Nucleus accumbens (tissue), 56 donors: ENCODE measurements at places on chromosomes 11 and 22.

- no peak for DNase-seq
These were observed 14.1 kb upstream of the TMPRSS6 start for GRCh38 chr22:37123649-37124048.

DNA sequence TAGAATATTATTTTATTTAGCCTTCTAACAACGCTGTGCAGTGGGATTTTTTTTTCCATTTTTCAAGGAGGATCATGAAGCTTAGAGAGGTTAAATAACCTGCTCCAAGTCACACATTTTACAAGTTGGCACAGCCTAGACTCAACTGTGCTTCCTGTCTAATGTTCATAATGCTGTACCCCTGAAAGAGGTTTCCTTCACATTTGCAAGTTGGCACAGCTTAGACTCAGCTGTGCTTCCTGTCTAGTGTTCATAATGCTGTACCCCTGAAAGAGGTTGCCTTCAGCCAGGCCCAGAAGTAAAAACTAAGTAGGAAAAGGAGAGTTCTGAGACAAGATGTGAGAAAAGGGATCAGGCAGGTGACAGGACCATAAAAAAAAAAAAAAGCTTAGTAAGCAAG is 7.9 kb upstream of the HEPACAM start:
- DNase-seq = no peak

- peak; percentile 53 for DNase-seq
These were observed 14.3 kb downstream of the OR2AG2 start for GRCh38 chr11:6757373-6757967.

DNA sequence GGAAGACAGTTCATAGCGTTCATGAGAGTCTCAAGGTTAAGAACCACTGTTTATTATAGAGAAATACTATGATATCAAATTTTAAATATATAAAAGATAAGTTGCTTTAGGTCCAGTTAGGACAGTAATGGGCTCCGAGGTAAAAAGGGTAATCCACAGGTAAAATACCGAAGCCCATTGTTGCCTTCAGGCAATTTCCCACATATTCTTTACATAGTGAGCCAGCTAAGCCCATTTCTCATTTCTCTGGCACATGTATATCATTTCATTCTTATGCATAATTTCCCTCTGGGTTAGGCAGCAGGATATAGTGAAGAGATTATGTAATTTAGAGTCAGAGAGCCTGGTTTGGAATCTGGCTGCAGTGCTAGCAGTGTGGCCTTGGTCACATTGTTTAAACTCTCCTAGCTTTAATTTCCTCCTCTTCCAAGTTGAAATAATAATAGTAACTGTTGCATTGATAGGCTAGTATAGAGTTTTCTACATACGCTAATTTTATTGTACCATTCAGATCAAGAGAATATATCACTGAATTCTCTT is 7.6 kb upstream of the POU2AF1 start:
- DNase-seq = no peak

DNA sequence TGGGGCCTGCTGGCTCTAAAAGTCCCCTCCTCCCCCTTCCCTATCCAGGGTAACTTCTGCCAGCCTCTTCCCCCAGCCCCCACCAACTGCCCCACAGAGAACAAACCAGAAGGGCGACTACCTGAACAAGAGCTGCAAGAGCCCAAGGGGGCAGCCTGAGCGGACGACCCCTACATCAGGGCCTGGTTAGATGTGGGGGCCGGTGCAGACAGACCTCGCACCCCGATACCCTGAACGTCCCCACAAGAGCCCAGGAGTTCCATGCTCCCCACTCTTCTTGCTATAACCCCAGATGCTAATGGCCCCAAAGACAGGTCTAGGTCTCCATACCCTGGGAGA is 20.7 kb downstream of the SUN2 start:
- DNase-seq = no peak

GRCh38 chr11:73186886-73187285 is 31.2 kb upstream of the P2RY2 start:
- no peak for DNase-seq

GRCh38 chr11:74615311-74615710 is 22.9 kb downstream of the POLD3 start:
- DNase-seq = no peak

GRCh38 chr11:13277768-13278608 is at the start of gene BMAL1:
BMAL1 (plus strand) TSS chr11:13277790; CDS start chr11:13354309, 76,519 bp downstream.
- peak; percentile 53 for DNase-seq

- no peak for DNase-seq
These were observed 227.3 kb upstream of the ARHGAP42 start for GRCh38 chr11:100459811-100460210.

DNA sequence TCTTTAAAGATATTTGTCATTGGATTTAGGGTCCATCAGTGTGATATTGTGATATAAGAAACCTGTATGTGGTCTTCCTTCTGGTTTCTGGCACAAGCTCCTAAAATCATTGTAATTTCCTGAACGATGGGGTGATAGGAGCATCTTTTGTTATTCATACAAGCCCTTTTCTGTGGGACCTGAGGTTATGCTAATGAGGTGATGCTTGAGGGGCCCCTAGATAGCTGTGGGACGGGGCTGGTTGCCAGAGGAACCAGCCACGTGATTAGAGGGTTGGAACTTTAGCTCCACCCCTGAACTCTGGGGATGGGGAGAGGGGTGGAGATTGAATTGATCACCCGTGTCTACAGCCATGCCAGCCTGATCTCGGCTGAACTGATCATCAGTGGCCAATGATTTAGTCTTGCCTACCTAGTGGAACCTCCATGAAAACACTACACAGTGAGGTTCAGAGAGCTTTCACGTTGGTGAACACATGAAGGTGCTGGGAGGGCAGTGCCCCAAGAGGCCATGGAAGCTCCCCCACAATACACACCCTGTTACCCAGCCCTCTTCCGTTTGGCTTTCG is 62.8 kb downstream of the BCR start:
- DNase-seq = no peak

DNA sequence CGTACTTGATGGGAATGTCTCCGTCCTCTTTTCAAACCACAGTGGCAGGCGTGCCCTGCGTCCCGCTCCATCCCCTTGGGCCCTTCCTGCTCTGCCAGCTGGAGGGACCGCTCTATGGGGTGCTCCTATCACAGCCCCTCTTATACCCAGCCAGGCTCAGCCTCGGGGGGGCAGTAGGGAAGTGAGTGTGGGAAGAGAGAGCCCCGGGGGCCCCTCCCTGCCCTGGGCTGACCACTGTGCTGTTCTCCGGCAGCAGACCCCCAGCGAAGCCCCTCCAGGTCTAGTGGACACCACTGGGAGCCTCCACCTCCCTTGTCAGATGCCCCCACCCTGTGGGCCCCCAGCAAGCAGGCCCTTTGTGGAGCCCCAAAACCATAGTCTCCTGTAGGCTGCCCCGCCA is 572.5 kb downstream of the BRD1 start:
- DNase-seq = no peak

- DNase-seq = no peak
These were observed 14.8 kb downstream of the OR5B3 start for GRCh38 chr11:58391879-58392278.

- peak; percentile 28 for DNase-seq
These were observed 23.6 kb downstream of the DUSP8 start for GRCh38 chr11:1548221-1549070.

- no peak for DNase-seq
These were observed 628.4 kb downstream of the BRD1 start for GRCh38 chr22:49199224-49199623.

DNA sequence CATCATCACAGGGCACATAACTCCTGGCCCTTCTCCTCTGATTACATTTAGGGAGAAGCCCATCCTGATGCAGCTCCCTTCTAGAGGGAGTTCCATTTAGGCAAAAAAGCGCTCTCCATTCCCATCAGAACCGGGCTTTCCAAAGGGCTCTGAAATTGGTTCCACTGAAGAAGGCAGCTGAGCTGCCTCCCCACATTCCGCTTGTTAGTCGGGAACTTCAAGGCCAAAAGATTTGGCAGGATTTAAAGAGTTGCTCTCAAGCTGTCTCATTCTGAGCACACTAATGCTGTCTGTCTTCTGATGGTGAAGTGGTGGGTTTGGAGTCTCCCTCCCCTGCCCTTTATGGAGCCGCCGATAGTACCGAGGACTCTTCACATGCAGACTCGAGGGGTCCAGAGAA is 26.6 kb upstream of the CABP7 start:
- no peak for DNase-seq

DNA sequence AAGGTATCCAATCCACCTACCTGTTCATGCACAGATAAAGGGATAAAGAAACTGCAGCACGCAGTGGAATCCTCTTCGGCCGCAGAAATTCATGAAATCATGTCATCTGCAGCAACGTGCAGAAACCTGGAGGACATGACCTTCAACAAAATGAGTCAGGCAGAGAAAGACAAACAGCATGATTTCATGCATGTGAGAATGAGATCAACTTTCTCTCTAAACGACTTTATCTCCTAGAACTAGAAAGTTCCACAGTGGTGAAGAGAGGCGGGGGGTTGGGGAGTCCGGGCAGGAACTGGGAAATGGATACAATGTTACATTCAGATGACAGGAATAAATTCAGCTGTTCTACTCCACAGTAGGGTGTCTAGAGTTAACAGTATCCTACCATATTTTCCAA is 9.9 kb downstream of the RGL4 start:
- no peak for DNase-seq

- DNase-seq = peak; percentile 54
These were observed 7.9 kb upstream of the FADS3 start for GRCh38 chr11:61899146-61899841.

DNA sequence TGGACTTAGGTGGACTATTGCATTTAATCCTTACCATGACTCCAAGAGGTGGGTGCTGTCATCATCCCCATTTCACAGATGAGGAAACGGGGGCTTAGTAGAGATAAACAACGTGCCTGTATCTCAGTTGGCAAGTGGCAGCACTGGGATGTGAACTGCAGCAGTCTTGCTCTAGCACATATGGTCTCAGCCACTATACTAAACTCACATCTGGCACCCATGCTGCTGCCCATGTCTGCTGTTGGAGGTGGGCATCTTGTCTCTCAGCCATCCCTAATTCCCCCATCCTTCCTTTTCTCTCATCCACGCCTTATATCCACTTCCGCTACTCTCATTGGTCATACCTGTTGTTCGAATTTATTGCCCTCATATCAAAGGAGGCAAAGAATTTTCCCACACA is 3.8 kb downstream of the PRG3 start:
- DNase-seq = no peak

- no peak for DNase-seq
These were observed 205.8 kb upstream of the TBCEL start for GRCh38 chr11:120818097-120818496.

DNA sequence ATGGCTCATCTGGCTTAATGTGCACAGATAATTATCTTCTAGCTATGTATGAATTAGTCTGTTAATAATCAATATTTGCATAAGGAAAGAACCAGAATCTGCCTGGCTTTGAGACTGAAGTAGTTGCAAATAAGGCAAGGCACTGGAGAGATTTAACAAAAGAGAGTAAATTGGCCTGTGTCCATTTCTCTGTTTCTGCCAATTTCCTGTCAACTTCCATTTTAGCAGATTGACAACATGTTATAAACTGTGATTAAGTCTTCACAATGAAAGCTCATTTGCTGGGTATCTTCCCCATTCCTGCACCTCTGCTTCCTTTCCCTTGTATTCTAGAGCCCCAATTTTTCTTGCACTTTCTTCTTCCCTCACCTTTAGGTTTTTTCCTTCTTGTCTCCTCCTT is 5.3 kb upstream of the TMEM123 start:
- no peak for DNase-seq

GRCh38 chr11:9664276-9665171 is 647 bp downstream of the SWAP70 start:
- DNase-seq = no peak

DNA sequence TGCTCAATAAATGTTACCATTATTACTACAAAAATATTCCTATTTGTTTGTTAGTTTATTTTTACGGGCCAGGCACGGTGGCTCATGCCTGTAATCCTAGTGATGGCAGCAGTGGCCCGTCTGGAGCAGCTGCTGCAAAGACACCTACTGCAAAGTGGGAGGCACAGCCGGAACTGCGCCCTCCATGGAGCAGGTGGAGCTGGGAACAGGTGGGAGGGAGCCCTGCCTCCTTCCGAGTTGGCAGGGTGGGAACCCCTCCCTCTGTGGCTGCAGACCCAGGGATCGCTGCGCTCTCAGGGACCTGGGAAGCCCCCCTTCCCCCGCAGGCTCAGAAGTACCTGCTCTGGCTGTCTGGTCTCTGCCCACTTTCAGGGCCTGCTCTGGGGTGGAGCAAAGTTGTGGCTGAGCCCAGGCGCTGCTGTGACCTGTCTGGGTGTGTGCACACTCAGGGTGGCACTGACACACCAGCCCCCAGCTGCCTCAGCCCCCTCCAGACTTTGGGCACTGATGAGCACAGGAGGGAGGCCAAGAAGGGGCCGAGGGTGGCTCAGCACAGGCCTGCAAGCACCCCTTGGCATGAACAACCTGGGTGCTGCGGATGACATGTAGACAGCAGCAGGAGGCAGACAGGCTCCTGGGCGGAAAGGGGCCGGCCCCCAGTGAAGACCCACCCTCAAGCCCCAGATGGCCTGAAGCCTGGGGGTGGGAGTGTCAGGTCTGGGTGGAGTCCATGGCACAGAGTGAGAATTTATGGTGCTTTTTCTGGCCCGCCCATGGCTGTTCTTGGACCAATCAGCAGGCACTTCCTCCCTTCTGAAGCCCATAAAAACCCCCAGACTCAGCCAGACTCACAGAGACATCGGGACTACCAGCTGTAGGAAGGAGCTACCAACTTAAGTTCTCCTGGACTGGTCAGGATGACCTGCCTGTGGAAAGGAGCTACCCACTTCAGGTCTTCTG is 103.7 kb upstream of the CLMP start:
- DNase-seq = no peak

DNA sequence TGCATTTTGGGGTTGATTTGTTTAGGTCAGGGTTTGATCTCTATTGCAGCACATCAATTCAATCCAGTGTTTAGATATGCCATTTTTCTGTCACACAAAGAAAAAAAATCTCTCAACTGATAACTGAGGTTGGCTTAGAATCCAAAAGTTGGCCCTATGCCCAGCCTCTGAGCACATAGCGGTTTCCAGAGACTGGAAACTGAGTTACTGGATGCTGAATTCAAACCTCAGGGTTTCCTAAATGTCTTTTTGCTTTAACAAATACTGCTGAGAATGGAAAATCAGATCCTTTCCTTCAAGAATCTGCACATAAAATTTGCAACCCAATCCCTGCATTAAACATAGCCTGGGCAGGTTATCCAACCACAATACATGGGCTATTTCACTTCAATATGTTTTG is 4.0 kb downstream of the P4HA3 start:
- DNase-seq = no peak

- no peak for DNase-seq
These were observed 31.6 kb downstream of the CTTN start for GRCh38 chr11:70429724-70430521.

DNA sequence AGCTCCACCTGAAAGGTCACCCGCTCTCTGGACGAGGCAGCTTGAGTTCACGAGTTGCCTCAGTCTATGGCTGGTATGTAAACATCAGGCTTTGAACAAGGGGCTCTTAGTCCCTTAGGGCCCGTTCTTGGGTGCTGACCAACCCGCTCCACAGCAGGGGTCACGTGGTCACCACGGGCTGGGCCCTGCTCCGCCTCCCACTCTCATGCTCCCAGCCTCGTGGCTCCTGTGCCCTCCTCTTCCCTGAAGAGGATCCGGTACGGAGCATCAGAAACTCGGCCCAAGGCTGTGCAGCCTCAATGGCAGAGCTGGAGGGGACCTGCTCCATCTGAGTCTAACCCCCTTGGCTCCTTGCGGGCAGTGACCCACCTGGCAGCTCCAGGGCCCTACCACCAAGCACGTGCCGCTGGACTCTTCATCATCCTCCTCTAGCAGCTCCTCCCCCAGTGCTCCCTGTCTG is 54.2 kb upstream of the TTLL12 start:
- no peak for DNase-seq

GRCh38 chr11:25938952-25939351 is 393.0 kb upstream of the ANO3 start:
- no peak for DNase-seq

GRCh38 chr22:27135031-27135981 is 477.9 kb downstream of the MIAT start:
- DNase-seq = no peak

- no peak for DNase-seq
These were observed 175.5 kb downstream of the TBC1D22A start for GRCh38 chr22:46937939-46938338.
